A549 treated with Mapracorat at 1 μM for 4 hours (cell line): ENCODE measurements at places on chromosomes 11 and 22. TPM values are rescaled to one million over a fixed set of nuclear protein-coding genes. Genes with fewer than 3 reads are reported as not detected.

TSPAN32 gene
- total RNA-seq: not detected in 5 replicates

PDGFB gene
- 3.3 to 4.1 TPM (median 3.7 TPM) in 5 replicates for total RNA-seq

FAM227A gene
- total RNA-seq: 0.74 to 1.3 TPM (median 0.75 TPM) in 5 replicates

GLYAT gene
- not detected in 5 replicates for total RNA-seq

SOX6 gene
- total RNA-seq: 0.01 to 0.15 TPM in 2 of 5 replicates, not detected in the others

TRIM64C gene
- total RNA-seq: not detected in 5 replicates

VPREB1 gene
- not detected in 5 replicates for total RNA-seq

SRPRA gene
- total RNA-seq: 57.7 to 63.6 TPM (median 59.4 TPM) in 5 replicates

BLID gene
- not detected in 5 replicates for total RNA-seq

SUSD2 gene
- 62.5 to 83.3 TPM (median 77.2 TPM) in 5 replicates for total RNA-seq

KCNE3 gene
- not detected in 5 replicates for total RNA-seq

CTSW gene
- total RNA-seq: 0.11 TPM in 1 of 5 replicates, not detected in the others

MOGAT2 gene
- not detected in 5 replicates for total RNA-seq

MB gene
- 5.6 to 8.5 TPM (median 7.5 TPM) in 5 replicates for total RNA-seq

CHRM1 gene
- total RNA-seq: 0.06 to 0.21 TPM (median 0.10 TPM) in 5 replicates
